ENCODE measurements at places on chromosomes 16 and 17.

- no peak for DNase-seq
Observed at GRCh38 chr17:43857957-43858600, 11.1 kb downstream of the CD300LG start.

GRCh38 chr17:10238661-10239060, 40.3 kb upstream of the GAS7 start:
- no peak for DNase-seq

GRCh38 chr17:51493206-51493605, 232.9 kb downstream of the UTP18 start:
- DNase-seq: no peak

DNA sequence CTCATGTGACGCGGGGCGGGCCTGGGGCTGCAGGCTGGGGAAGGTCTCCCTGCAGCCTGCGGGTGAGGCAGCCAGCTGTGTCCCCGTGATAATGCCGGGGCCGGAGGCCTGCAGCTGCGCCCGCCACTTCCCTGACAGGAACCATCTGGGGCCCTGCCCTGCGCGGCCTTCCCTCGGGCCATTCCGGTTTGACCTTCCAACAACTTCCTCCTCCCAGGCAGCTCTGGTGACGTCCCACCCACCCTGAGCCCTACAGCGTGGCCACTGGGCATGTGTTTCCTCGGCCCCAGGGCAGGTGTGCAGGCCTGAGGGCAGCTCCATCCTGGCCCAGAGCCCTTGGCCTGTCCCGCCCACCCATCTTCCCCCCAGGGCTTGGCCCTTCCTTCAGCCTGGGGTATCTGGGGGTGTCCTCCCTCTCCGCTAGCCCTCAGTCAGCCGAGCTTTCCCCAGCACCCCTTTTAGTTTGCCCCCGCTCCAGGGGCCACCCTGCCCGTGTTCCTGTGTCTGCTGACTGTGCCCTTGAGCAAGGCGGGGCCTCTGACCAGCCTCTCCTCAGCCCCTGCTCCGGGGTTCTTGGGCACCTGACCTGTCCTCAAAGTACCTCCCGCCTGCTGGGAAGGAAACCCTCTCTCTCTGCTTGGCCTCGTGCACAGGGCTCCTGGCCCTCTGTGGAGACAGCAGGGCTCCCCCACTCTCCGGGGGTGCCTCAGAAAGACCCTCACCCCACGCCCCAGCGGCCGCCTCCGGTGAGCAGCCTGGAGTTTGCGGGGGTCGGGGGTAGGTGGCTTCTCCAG, at the start of gene CBFA2T3:
CBFA2T3 (minus strand) TSS at position 190 of the 794 bp plus-strand sequence. CDS start 400 bp downstream, outside the sequence.
- no peak for DNase-seq

GRCh38 chr17:57207396-57207795, 48.9 kb upstream of the MSI2 start:
- no peak for DNase-seq

GRCh38 chr17:34255381-34255732, 272 bp downstream of the CCL2 start:
- DNase-seq: no peak

- DNase-seq: peak; percentile 29
Observed at GRCh38 chr16:81778861-81779535, at the start of gene PLCG2. TSS of gene PLCG2 (plus strand) at chr16:81779291. CDS start at chr16:81785990, 6,699 bp downstream.

DNA sequence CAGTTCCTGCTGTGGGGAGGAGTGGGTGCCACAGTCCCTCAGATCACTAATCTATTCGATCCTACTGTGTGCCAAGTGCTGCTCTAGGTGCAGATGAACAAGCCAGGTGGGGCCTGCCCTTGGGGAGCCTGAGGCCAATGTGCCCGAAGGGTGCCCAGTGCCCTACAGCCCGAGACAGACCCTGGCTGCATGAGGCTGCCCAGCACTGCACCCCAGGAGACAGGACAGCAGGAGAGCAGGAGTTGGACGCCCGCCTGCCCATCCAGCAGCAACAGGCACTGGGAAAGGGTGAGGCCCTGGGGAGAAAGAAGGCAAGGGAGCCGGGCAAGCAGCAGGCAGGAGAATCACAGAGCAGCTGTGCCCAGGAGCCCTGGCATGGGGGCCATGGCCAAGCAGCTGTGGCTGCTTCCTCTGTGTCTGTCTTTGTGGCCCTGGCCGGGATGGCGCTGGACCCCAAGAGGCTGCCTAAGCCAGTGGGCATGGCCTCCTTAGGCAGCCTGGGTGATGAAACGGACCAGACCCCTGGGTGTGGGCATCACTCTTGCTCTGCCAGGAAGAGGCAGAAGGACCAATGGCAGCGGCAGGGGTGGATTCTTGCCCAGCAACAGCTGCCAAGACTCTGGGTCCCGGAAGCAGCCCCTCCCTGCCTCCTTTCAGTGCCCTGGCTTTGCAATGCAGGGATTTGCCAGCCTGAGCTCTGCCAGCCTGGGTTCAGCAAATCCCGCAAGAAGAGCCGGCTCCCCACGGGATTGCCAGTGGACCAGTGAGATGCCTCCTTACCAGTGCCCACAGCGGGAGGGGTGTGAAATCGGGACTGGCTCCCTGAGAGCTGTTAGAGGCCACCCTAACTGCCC, 179.6 kb upstream of the TNRC6C start:
- DNase-seq: no peak

GRCh38 chr17:30361766-30362279, 16.9 kb upstream of the CPD start:
- DNase-seq: no peak

- no peak for DNase-seq
Observed at GRCh38 chr17:34758718-34759117, 179.3 kb downstream of the TMEM132E start.

- no peak for DNase-seq
Observed at GRCh38 chr16:67157892-67158635, 1.6 kb downstream of the TRADD start.

- DNase-seq: no peak
Observed at GRCh38 chr17:978103-979093, 1.2 kb downstream of the NXN start.

DNA sequence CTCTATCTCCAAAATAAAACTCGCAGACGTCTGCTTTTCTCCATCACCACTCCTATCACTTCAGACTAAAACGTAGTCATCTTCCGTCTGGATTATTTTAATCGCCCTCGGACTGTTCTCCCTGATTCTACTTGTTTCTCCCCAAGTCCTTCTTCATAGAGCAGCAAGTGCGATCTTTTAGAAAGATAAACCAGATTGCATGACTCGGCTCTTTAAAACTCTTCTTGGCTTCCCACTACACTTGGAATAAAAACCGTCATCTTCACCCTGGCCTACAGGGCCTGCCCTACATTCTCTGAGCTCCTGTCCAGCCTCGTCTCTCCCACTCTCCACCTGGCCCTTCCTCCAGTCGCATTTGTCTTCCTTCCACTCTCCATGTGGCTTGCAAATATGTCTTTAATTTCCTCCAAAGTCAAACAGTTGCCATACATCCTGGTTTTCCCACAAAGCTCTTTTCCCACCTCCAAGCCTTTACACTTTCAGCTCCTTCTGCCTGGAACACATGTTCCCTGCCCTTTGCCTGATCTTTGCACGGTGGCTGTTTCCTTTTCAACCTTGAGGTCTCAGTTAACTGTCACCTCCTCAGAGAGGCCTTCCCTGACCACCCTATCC, 70.5 kb upstream of the DHX40 start:
- DNase-seq: no peak

DNA sequence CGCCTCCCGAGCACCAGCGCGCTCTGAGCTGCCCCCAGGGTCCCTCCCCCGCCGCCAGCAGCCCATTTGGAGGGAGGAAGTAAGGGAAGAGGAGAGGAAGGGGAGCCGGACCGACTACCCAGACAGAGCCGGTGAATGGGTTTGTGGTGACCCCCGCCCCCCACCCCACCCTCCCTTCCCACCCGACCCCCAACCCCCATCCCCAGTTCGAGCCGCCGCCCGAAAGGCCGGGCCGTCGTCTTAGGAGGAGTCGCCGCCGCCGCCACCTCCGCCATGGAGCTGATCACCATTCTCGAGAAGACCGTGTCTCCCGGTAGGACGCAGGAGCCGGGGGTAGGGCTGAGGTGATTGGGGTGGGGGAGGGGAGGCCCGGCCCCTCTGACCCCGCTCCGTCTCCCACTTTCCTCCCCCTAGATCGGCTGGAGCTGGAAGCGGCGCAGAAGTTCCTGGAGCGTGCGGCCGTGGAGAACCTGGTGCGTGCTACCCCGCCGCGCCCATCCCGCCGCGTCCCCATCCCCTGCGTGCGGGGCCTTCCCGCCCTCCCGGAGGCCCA, 329 bp downstream of the KPNB1 start:
- no peak for DNase-seq

DNA sequence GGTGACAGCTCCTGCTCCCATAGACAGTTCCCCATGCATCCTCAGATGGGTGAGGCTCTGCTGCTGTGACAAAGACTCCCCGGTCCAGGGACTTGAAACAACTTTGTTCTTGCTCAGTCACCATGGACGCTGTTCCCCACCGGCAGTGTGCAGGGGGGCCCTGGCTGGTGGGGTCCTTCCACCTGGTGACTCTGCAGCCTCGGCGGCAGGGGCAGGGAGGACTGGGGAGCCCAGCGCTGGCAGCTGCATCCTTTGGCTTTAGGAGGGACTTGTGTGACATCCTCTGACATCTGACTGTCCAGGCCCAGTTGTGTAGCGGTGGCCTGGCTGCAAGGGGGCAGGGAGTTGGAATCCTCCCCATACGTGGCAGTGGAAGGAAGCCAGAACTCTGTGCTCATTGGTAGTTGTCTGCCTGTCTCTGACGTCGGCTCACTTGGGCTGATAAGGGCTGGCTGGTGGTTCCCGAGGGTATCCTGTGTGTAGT, 107.3 kb downstream of the CMIP start:
- no peak for DNase-seq

GRCh38 chr17:2883544-2884213, 87.4 kb downstream of the RAP1GAP2 start:
- no peak for DNase-seq

DNA sequence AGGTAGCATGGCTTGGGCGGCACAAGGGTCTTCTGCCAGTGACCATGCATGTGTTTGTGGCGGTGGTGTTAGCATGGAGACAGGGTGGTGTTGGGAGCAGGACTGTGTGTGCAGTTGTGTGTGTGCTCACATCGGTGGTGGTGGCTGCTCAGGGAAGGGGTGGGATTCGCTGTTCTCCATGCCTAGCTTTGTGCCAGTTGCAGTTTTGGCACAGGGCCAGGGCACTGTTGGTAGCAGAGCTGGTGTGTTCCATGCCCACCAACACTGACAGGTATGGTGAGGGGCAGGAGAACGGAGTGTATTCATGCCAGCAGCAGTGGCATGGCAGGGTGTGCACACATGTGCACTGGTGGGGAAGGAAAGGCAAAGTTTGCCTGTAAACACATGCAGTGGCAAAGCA, 77.3 kb upstream of the TEKT1 start:
- DNase-seq: no peak

DNA sequence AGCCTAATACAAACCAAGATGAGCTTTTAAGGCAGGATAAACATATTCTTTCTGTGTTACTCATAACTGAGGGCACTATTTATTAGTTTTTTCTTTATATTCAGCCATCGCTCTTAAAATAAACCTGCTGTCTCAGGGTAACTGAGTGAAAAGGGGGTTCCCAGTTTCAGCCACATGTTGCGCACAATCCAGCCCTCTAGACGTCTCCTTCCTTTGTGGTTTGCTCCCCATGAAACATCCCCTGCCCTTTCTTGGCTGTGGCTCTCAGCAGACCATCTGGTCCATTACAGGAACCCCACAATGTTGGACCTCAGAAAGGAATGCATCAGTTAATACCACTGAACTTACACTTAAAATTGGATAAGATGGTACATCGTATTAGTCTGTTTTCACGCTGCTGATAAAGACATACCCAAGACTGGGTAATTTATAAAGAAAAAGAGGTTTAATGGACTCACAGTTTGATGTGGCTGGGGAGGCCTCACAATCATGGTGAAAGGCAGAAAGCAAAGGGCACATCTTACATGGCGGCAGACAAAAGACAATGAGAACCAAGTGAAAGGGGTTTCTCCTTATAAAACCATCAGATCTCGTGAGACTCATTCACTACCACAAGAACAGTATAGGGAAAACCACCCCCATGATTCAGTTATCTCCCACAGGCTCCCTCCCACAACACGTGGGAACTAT, 12.6 kb upstream of the IL21R start:
- DNase-seq: no peak

DNA sequence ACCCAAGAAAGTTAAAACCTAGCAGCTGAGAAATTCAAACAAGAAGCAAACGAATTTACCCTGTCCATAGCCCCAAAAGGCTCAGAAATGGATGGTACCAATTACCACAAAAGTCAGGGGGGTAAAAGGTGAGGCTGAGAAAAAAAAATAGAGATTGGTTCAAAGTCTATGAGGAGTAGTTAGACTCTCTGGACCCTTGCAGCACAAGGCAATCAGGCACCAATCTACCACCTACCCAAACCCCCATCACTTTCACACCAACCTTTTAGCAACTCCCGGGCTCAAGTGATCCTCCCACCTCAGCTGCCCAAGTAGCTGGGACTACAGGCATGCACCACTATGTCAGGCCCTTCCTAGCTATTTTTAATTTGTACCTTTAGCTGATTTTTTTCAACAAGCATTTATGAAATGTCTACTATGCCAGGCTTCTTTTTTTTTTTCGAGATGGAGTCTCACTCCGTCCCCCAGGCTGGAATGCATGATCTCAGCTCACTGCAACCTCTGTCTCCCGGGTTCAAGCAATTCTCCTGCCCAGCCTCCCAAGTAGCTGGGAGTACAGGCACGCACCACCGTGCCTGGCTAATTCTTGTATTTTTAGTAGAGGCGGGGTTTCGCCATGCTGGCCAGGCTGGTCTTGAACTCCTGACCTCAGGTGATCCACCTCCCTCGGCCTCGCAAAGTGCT, 40.8 kb downstream of the USP32 start:
- no peak for DNase-seq

DNA sequence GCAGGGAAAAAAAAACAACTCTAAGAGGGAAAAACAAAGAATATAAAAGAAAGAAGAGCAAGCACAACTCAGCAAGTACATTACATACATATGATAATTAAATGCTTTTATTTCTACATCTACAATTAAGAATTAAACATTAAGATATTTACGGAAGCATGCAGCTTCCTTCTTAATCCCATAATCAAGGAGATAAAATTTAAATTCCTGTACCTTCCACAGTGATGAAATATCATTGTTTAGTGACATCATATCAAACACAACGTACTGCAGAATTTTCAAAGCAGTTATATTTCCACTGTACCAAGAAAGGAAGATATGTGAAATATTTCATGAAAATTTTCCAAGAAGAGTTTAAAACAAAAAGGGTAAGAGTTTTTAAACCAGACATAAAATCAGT, 26.0 kb downstream of the KANSL1 start:
- DNase-seq: no peak

Data from NCI-H774 (cell line).